ENCODE measurements at places on chromosomes 1 and 21.

DNA sequence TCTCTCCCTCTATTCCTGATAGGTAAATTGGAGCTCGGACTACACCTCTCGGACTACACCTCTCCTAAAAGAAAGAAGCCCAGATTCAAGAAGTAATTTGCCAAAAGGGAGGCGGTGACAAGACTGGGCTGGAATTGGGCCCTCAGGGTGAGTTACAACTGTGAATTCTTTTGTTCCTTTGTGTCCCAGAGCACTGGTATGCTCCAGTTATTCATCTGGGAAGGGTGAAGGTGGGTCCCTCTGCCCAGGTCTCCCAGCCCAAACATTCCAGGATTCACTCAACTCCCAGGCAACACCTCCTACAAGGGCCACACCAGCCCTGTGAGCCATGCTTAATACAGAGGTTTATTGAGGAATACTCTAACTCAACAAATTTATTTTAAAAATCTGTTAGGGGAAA lies 69.2 kb downstream of the LMX1A start:
- H3K27ac ChIP-seq = no peak overlapping the region
- H3K27me3 ChIP-seq = peaks cover 24% of the 10 kb centered on the region
- DNase-seq = no peak
- no peaks in the 10 kb centered on the region for H3K4me1 ChIP-seq
- H3K4me3 ChIP-seq = no peak overlapping the region

DNA sequence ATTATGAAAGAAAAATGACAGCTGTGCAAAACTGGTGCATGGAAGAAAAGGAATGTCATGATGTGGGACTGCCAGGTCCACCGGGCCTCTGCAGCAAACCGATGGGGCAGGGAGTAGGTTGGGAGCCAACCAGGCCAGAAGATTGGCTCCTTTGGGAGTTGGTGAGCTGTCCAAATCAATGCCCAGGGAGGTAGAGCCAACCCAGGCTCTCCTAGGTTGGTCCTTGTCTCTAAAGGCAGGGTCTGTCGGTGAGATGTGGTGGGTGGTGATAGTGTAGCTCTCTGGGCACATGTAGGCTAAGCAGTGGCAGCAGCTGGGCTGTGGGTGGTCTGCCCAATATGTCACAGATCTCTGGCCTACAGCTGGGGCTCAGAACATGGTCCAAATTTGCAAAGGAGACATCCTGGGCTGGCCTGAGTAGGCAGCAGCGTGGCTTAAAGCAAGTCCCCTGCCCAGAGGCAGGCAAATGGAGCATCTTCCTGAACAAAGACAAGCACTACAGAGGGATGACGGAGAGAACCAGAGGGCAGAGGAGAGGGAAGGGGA lies 61.2 kb upstream of the PRDX6 start:
- no peaks in the 10 kb centered on the region for H3K36me3 ChIP-seq
- no peaks in the 10 kb centered on the region for H3K27me3 ChIP-seq
- H3K4me1 ChIP-seq = peaks cover 97% of the 10 kb centered on the region
- peak overlapping the region; percentile 95 for H3K27ac ChIP-seq
- no peak for DNase-seq

DNA sequence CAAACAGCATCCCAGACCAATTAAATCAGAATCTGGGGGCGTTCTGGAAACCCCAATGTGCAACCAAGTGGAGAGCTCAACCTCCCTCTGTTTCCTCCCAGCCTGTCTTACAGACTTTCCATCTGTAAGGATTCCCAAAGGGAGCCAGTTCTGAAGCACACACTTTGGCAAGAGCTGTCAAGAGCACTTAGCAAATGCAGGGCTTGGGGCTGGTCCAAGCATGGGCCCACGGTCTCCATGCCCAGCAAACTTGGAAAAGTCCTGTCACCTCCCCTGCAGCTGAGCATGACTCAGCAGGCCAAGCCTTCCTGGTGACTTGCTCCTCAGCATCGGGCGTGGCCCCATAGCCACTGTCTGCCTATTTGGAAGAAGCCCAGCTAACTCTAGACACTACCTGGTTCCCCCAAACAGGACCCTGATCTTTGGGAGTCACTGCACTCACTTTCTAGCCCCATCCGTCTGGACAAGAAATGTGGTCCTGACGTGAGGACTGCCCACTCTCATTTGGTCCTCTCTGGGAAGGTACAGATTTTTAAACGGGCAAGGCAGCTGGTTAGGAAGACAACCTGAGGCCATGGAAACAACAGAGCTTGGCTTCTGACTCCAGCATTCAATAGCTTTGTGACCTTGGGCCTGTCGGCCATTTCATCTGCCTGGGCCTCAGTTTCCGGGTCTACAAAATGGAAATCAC lies 16.9 kb downstream of the SLC2A1 start:
- peak overlapping the region; percentile 91 for H3K27ac ChIP-seq
- peaks cover 83% of the 10 kb centered on the region for H3K36me3 ChIP-seq
- H3K4me1 ChIP-seq = peaks cover 100% of the 10 kb centered on the region

DNA sequence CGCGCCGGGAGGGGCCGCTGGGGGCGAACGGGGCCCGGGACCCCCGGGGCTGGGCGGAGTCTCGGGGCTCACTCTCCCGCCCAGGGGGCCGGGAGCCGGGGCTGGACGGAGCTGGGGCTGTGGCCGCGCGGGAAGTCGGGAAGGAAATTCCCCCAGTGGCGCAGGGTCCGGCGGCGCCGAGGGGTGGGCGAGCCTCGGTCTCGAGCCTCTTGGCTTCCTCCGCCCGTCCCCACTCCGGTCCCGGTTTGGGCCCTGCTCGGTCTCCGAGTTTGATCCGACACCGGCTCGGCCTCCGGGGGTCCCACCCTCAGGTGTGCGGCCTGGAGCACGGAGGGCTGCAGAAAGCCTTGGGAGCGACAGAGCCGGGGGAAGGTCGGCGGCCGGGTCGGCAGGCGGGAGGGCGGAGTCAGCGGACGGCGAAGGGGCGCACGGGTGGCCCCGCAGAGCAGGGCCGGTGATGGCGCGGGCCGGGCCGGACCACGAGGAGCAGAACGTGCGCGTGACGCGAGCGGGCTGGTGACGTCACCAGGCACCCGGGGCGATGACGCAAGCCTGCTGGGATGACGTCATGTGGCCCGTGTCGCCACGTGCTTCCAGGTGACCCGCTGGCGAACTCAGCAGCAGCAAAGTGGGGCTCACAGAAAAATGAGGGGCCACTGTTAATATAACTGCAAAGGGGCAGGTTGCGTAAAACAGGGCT lies 610 bp upstream of the HES4 start:
- peak; percentile 66 for DNase-seq
- H3K27me3 ChIP-seq = peaks cover 29% of the 10 kb centered on the region
- H3K36me3 ChIP-seq = no peaks in the 10 kb centered on the region
- H3K27ac ChIP-seq = no peak overlapping the region

DNA sequence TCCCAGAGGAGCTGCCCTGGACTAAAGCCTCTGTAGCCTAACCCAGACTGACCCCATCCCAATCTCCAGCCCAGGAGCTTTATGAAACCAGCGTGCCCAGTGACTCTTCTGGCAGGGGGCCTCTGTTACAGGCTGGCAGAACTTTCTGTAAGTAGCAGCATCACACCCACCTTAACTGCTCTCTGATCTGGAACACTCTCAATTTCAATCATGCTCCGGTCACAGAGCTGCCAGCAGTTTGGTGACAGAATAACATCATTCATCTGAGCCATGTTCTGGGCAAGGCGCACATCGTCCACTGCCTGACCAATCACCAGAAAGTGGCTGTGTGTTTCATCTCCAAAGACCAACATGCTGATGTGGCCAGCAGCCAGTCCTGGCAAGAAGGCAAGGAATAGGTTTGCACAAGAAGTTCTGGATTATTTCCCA lies 14.7 kb downstream of the ADCY10 start:
- H3K36me3 ChIP-seq = no peaks in the 10 kb centered on the region
- H3K4me1 ChIP-seq = peaks cover 7% of the 10 kb centered on the region
- H3K4me3 ChIP-seq = no peak overlapping the region
- no peak overlapping the region for H3K27ac ChIP-seq

DNA sequence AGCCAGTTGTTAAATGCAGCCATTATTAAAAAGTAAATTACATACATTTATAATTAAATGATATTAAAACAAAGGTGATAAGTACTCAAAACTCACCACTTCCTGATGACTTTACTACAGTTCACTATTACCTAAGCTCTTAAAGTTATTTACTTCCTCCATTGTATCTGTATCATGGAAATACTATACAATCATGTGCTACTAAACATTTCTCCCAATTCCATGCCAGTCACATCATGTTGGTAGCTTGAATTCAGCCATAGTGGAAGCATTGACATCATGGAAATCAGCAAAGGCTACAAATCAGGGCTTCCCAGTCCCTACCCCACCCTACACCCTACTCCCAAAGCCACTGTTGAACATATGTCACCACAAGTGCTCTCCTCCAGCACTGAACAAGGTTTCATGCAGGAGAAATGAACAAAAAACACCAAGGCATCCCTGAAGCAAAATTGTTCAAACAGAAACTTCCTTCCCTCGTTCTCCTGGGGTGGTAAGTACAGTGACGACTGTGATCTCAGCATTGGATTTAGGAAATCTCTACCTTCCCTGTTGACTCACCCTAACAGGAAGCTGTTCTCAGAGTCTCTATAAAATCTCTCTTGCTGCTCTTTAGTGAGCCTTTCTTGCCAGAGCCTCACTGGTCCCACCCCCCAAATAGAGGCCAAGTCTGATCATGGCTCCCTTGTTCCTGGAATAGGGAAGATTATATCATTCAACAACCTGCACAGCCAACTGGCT lies 12.7 kb downstream of the VSIG8 start:
- peaks cover 8% of the 10 kb centered on the region for H3K4me1 ChIP-seq
- H3K4me3 ChIP-seq = no peak overlapping the region
- DNase-seq = no peak
- H3K36me3 ChIP-seq = no peaks in the 10 kb centered on the region

- DNase-seq = no peak
- no peaks in the 10 kb centered on the region for H3K27me3 ChIP-seq
- no peak overlapping the region for H3K27ac ChIP-seq
- peaks cover 21% of the 10 kb centered on the region for H3K4me1 ChIP-seq
- no peaks in the 10 kb centered on the region for H3K36me3 ChIP-seq
These were observed 55.5 kb downstream of the LDLRAD2 start for GRCh38 chr1:21867451-21867996.

- peaks cover 37% of the 10 kb centered on the region for H3K36me3 ChIP-seq
- no peak overlapping the region for H3K27ac ChIP-seq
- H3K4me1 ChIP-seq = peaks cover 46% of the 10 kb centered on the region
- no peaks in the 10 kb centered on the region for H3K27me3 ChIP-seq
- DNase-seq = no peak
These were observed 85.5 kb downstream of the CLIC4 start for GRCh38 chr1:24830680-24831272.

DNA sequence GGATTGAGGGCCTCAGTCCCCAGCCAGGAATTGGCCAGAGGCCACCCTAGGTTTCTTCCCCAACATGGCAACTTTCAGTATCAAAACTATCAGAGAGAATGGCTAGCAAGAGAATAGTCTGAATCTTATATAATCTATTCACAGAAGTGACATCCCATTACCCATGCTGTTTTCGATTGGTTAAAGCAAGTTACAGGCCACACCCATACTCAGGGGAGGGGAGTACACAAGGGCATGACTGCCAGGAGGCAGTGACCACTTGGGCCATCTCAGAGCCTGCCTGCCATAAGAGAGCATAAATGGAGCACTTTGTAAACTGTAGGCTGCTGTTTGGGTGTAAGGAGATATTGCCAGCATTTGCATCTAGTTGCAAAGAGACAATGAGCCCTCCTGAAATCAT lies 65.4 kb downstream of the FAM163A start:
- H3K4me1 ChIP-seq = peaks cover 2% of the 10 kb centered on the region
- H3K27ac ChIP-seq = no peak overlapping the region
- no peak overlapping the region for H3K4me3 ChIP-seq

GRCh38 chr21:35658242-35658641 lies 402.1 kb downstream of the SETD4 start:
- H3K4me3 ChIP-seq = no peak overlapping the region
- no peak for DNase-seq
- H3K27ac ChIP-seq = no peak overlapping the region
- peaks cover 9% of the 10 kb centered on the region for H3K27me3 ChIP-seq

DNA sequence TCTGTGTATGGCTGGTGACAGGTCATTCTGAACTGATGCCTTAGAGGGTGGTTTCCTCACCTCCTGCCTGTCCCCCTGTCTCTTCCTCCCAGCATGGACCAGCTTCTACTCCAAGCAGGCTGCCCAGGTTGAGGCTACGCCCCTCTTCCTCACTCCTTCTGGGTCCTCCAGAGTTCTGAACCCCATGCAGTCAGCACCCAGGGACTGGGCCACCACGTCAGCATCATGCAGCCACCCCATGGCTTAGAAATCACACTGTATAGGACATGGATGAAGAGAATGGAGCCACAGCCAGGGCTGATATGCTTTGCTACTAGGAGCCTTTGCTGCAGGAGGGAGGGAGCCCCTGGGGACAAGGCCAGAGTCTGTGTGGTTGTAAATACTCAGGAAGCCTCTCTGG lies 8.3 kb downstream of the FOXO6 start:
- no peak for DNase-seq
- no peaks in the 10 kb centered on the region for H3K36me3 ChIP-seq
- H3K27me3 ChIP-seq = peaks cover 44% of the 10 kb centered on the region
- H3K4me3 ChIP-seq = no peak overlapping the region
- peaks cover 13% of the 10 kb centered on the region for H3K4me1 ChIP-seq

GRCh38 chr1:153733970-153734369 lies 6.1 kb downstream of the INTS3 start:
- DNase-seq = no peak
- peaks cover 39% of the 10 kb centered on the region for H3K36me3 ChIP-seq
- peaks cover 53% of the 10 kb centered on the region for H3K4me1 ChIP-seq
- peak overlapping the region; percentile 46 for H3K27ac ChIP-seq

DNA sequence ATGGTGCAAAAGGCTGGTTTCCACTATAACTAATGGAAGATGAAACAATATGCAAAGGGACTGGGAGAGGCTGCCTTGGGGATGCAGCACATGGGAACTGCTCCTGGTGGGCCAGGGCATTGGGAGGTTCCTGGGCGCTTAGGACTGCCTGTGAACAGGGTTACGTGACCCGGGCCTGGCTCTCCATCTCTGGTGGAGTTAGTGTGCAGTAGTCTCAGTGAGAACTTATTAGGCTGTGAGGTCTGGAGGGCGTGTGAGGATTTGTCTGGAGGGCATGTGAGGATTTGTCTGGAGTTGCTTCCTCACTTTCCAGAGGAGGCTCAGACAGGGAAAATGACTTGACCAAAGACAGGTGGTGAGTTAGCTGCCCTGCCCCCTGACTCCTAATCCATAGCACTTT lies 1.5 kb upstream of the ETV3L start:
- peaks cover 5% of the 10 kb centered on the region for H3K27me3 ChIP-seq
- H3K27ac ChIP-seq = no peak overlapping the region
- H3K36me3 ChIP-seq = no peaks in the 10 kb centered on the region
- H3K4me1 ChIP-seq = peaks cover 12% of the 10 kb centered on the region
- no peak for DNase-seq

- H3K36me3 ChIP-seq = no peaks in the 10 kb centered on the region
- H3K27me3 ChIP-seq = peaks cover 29% of the 10 kb centered on the region
- no peak overlapping the region for H3K4me3 ChIP-seq
- H3K27ac ChIP-seq = no peak overlapping the region
These were observed 86.5 kb upstream of the IFFO2 start for GRCh38 chr1:19042675-19043578.

All from activated B cell treated with CpG ODN at 0.5 μM for 24 hours (primary cell).